Activated CD8-positive, alpha-beta T cell treated with anti-CD3 and anti-CD28 coated beads for 36 hours (primary cell): ENCODE measurements at places on chromosomes 4 and X. TPM values are rescaled to one million over a fixed set of nuclear protein-coding genes. Genes with fewer than 3 reads are reported as not detected.

The CFAP99 gene
- total RNA-seq, result not detected

DNA sequence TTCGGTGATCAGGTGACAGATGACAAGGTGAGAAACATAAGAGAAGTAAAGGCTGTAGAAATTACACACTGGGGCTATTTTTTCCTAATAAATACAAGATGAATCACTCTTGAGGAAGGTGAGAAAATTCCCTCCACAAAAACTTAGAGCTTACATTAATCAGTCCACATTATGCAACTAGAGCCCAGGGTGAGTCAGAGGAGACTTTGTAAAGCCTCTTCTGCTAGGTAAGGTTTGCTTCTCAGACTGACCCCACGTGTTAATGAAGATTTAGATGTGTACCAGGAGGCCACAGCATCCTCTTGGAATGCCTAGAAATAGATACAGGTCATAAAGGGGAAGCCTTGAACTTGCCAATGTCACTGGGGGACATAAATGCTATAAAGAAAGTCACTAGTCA lies 396.0 kb upstream of the SMIM31 start:
- no peaks in the 10 kb centered on the region for H3K36me3 ChIP-seq
- H3K27ac ChIP-seq, result no peak overlapping the region
- no peak for DNase-seq
- H3K4me1 ChIP-seq, result no peaks in the 10 kb centered on the region

The SMIM10 gene
- 1.7 TPM for total RNA-seq

GRCh38 chrX:37765507-37765906 lies 14.4 kb upstream of the CYBB start:
- no peak for DNase-seq
- peaks cover 8% of the 10 kb centered on the region for H3K4me1 ChIP-seq
- H3K27me3 ChIP-seq, result no peaks in the 10 kb centered on the region
- H3K4me3 ChIP-seq, result no peak overlapping the region
- H3K27ac ChIP-seq, result no peak overlapping the region
- no peaks in the 10 kb centered on the region for H3K36me3 ChIP-seq

The USP26 gene
- not detected for total RNA-seq

DNA sequence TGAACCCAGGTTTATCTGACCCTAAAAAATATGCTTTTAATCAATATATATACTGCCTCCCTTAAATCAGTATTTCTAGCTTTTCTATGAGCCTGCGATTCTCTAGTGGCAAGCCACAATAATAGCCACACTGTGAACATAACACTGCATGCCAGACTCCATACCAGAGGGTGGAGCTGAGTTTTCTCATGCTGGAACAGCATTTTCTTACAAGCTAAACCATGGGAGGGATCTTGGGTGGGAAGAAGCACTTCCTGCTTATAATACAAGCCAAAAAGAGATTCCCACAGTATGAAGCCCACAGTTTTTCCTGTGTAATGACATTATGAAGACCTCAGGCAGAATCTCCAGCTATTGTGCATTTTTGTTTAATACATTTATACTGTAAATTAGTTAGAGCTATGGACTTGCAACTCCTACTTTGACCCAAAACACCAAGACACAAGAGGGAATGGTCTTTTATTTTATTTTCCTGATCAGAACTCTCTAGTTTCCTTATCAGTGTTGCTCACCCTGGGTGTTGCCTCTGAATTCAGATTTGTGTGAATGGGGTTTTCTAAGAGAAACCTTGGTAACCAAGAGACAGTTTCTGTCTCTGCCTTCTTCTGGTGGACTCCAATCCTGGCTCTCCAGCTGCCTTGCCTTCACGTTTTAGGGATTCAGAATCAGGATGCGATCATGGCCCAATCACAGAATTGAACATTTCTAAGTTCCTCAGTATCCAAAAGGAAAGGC lies 74.5 kb upstream of the EOLA2 start:
- no peak for DNase-seq
- H3K4me1 ChIP-seq, result no peaks in the 10 kb centered on the region
- no peak overlapping the region for H3K4me3 ChIP-seq
- H3K27ac ChIP-seq, result no peak overlapping the region
- no peaks in the 10 kb centered on the region for H3K36me3 ChIP-seq
